ENCODE measurements at places on chromosomes 7 and 10. TPM values are rescaled to one million over a fixed set of nuclear protein-coding genes. Genes with fewer than 3 reads are reported as not detected.

Gene SLC26A5
- not detected for total RNA-seq

GRCh38 chr7:542713-543500 lies 23.3 kb upstream of the PDGFA start:
- DNase-seq: peak; percentile 92

Gene NKX6-2
- not detected for total RNA-seq

Gene MRPS16
- total RNA-seq: 106 TPM

- no peak for DNase-seq
These were observed 303.1 kb upstream of the IMMP2L start for GRCh38 chr7:111865430-111865829.

DNA sequence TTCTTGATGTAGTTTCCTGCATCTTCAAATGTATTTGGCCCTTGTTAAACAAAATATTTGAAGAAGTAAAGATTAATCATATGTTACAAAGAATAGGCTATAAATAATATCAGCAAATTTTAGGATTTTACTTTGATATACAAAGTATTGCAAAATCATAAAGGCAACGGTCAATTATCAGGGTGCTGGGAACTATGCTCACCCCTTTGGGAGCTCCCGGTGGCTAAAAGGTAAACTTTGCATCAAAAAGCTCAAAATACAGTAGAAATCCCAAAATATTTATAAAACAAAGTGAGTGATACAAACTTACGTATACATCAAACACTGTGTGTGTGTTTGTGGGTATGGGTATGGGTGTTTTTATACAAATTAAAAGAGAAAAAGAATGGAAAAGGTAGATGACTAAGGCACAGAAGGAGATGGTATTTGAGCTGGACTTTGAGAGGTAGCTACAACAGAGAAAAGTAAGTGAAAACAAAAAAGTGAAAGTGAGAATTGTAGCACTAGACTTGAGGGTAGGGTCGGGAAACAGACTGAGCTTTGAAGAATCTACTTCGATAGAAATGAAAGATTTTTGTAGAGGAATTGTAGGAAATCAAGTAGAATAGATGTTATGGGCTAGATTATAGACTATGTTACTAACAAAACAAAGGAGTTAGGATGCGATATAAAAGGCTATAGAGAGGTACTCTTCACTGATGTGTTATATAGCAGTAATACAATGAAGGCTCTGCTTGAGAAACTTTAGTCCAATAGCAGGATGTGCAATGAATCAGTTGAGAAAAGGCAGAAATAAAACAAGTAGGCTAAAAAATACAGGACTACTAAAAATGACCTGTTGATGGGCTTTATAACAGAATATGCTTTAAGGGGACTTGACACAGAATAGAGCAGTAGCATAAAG lies 52.8 kb downstream of the GNAT3 start:
- no peak for DNase-seq

DNA sequence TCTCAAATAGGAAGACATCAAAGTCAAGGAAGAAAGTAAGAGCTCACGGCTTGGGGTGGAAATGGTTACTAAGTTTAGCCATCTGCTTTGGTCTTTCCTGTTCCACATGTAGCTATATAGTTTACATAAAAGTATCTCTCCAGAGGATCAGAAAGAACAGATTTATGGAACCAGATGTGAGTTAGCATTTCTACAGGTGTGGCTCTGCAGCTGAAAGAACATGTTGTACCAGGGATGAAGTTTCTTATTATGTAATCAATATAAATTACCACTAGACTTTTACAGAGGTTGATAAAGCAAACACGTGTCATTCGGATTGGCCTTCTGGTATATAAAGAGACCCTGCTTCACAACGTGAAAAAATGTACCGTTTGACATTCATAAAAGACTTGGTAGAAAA lies 19.9 kb downstream of the CALD1 start:
- DNase-seq: no peak

Gene ASB10
- not detected for total RNA-seq

- no peak for DNase-seq
These were observed 134.3 kb downstream of the ACTR3B start for GRCh38 chr7:152893801-152894294.

- DNase-seq: peak; percentile 65
These were observed 2.8 kb upstream of the LRMDA start for GRCh38 chr10:75428434-75429158.

DNA sequence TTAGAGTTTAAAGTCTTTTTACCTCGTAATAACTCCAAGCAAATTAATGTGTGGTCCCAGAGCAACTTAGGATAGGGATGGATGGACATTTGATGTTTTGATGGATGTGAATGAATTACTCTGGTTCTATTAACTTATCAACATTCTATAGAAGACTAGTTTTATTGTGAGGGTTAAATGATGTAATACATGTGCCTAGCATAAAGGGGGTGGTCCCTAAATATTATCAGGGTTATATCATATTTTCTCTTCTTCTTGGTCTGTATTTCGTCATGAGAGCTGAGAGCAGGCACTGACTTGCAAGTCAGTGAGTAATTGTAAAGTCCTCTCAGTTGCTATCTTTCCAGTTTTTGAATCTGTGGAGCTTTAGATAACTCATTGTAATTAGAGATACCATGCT lies 219.3 kb downstream of the GATA3 start:
- DNase-seq: no peak

GRCh38 chr7:140902303-140902953 lies 22.3 kb downstream of the BRAF start:
- peak; percentile 81 for DNase-seq

Measured in renal cortical epithelial cell (primary cell).